AG04450 (cell line): ENCODE measurements at places on chromosomes 2 and 18. TPM values are rescaled to one million over a fixed set of nuclear protein-coding genes. Genes with fewer than 3 reads are reported as not detected.

GRCh38 chr2:18918280-18918679 is 328.9 kb upstream of the NT5C1B start:
- DNase-seq = no peak

DNA sequence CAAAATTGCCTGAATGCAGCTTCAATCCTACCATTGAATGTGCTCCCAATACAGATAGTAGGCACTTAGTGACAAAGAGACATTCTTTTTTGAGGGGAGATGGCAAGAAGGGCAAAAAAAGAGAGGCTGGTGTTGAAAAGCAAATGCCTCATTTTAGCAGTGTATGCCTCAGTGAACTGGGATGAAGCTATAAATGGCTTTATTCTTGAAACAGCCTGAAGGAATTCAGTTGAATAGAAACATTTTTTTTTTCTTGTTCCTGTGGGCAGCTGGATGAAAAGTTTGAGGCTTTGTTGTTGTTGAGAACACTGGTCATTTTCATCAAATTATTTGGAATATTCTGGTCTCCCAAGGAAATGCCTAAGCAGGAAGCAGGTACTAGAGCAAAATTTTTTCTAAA is 228.9 kb downstream of the RNF144A start:
- DNase-seq = no peak

The REG3G gene
- polyA plus RNA-seq = not detected in 2 replicates

GRCh38 chr18:49863769-49864621 is 50.7 kb upstream of the ACAA2 start:
- no peak for DNase-seq

GRCh38 chr2:40606862-40607261 is 155.0 kb upstream of the SLC8A1 start:
- DNase-seq = no peak

DNA sequence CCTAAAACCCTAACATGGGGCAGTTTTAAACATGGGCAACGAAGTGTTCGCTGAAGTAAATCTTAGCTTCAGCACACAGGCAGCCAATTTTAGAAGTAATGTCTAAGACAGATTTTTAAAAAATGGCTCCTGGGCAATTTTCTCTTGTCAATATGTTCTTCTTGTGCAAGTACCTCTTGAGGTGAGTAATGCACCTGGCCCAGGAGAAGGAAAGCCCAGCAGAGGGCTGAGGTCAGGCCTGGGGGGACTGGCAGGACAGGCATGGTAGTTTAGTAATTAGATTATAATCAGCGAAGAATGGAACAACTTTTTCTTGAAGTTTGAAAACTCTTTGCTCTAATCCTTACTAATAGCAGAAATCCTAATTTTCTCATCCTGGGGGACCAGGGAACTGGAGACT is 77.6 kb downstream of the SPRED2 start:
- no peak for DNase-seq

GRCh38 chr2:175001566-175001965 is 3.6 kb downstream of the CHN1 start:
- DNase-seq = no peak

DNA sequence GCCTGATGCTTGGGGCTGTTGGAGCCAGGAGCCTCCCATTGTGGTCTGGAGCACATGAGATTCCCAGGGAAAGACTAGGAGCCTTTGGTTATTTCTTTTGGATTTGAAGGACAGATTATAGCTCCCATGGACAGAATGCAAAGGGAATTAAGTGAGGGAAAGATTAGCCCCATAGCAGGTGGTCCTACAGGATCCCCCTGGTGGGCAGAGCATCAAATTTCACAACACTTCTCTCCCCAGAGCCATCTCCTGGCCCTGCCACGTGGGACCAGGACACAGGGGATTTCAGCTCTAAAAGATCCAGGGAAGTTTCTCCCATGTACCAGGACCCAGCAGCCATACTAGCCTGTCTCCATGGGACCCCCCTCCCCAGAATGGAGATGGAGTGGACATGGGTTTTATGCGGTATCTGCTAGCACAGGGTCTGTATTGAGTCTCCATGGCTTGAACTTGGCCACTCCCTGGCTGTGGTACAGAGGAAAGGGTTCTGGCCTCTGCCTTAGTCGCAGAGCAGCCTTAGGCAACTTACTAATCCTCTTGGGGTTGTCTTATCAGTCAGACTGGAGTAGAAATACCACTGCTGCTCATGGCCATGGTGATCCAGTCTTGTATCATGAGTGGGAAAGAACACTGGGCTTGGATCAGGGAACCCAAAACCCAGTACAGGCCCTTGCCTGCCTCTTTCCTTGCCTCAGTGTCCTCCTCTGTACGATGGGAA is 6.8 kb upstream of the PLB1 start:
- DNase-seq = no peak

DNA sequence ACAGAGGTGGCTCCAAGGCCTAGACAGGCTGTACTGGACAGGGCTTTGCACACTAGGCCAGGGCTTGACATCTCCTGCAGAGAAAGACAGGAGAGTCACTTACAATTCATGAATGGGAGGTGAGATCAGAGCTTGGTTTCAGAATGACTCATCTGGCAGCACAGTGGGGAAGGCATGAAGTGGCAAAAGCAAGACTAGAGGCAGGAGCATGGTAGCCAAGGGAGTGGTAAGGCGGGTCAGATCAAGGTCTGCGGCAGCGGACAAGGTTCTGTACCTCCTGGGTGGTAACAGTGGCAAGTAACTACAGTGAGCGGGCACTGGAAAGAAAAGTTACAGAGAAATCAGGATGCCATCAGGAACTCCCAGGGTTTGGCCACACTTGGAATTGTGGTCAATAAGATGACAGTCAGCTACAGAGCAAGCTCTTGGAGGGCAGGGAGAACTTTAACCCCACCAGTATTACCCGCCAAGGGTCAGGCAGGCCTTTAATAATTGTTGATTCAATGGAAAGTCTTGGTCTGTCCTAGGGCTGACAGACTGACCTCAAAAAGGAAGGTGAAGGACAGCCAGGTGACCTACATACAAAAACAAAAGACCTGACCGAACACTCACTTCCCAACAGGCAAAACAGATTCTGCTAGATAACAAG is 5.7 kb downstream of the MCFD2 start:
- no peak for DNase-seq

GRCh38 chr2:46500801-46501200 is 21.4 kb downstream of the TMEM247 start:
- no peak for DNase-seq

DNA sequence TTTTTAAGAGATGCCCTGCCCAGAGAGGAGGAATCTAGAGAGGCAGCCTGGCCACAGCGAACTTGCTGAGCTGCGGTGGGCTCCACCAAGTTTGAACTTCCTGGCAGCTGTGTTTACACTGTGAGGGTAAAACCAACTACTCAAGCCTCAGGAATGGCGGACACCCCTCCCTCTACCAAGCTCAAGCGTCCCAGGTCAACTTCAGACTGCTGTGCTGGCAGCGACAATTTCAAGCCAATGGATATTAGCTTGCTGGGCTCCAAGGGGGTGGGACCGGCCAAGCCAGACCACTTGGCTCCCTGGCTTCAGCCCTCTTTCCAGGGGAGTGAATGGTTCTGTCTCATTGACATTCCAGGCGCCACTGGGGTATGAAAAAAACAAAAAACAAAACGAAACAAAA is 289.4 kb downstream of the KCNS3 start:
- DNase-seq = no peak

- no peak for DNase-seq
Measured at GRCh38 chr2:196176142-196176738, 4.9 kb upstream of the STK17B start.

GRCh38 chr2:64622443-64623241 is 31.1 kb downstream of the SERTAD2 start:
- no peak for DNase-seq

The SIX3 gene
- polyA plus RNA-seq = not detected in 2 replicates

DNA sequence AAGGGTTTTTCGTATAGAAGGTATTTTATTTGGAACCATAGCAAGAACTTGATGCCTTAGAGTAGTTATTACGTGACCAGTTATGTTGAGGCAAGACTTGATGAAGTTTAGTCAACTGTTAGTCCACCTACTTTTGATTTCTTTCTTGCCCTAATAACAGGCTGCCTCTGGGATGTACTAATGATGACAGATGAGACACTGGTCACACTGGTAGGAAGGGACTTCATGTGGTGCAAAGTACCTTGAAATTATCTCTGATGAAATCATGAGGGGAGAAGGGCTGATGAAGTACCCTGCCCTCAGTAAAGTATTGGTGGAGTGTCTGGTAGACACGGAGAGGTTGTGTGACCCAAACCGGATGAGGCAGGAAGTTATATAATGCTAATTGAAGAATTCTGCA is 5.4 kb downstream of the DIS3L2 start:
- DNase-seq = no peak

The TPO gene
- not detected in 2 replicates for polyA plus RNA-seq

- DNase-seq = no peak
Measured at GRCh38 chr2:20222769-20223406, 2.0 kb downstream of the SDC1 start.

The DYNAP gene
- polyA plus RNA-seq = not detected in 2 replicates

DNA sequence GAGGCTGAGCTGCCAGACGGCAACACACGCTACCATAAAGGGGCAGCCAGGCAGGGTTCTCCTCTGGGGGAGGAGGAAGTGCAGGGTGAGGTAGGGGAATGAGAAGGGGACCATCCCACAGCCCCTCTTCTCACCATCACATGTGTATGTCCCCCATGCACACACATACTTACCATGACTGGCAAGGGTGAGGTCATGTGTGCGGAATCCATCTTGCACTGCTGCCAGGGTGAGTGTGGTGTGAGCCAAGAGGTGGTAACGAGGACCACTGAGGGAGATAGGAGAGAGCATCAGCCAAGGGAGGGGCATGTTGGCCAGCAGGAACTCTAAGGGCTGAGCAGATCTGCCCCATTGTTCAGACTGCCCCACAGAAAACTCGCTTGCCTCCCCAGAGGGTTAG is 7.1 kb downstream of the WDR54 start:
- DNase-seq = no peak

- no peak for DNase-seq
Measured at GRCh38 chr2:197920088-197920487, 115.7 kb downstream of the PLCL1 start.

- no peak for DNase-seq
Measured at GRCh38 chr2:237729681-237730475, 68.7 kb upstream of the RBM44 start.
